ENCODE measurements at places on chromosomes 2 and 18. TPM values are rescaled to one million over a fixed set of nuclear protein-coding genes. Genes with fewer than 3 reads are reported as not detected.

DNA sequence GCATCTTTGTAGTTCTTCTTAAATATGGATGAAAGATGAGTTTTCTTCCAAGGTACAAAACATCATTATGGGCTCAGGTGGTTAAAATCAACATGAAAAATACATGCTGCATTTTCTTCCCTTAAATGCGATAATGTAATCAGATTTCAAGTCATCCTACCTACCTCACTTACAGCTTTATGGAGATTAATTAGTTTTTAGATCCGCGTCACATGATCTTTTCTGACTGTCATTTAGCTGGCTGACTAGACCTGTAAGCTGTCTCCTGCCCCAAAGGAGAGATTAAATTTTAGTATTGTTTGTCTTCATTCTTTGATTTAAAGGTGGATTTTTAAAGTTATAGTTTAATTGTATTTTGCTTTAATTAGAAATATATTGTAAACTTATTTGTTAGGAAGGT lies 678.0 kb upstream of the ZEB2 start:
- no peaks in the 10 kb centered on the region for H3K27me3 ChIP-seq
- DNase-seq, result no peak
- no peaks in the 10 kb centered on the region for H3K4me1 ChIP-seq
- H3K4me3 ChIP-seq, result no peak overlapping the region

DNA sequence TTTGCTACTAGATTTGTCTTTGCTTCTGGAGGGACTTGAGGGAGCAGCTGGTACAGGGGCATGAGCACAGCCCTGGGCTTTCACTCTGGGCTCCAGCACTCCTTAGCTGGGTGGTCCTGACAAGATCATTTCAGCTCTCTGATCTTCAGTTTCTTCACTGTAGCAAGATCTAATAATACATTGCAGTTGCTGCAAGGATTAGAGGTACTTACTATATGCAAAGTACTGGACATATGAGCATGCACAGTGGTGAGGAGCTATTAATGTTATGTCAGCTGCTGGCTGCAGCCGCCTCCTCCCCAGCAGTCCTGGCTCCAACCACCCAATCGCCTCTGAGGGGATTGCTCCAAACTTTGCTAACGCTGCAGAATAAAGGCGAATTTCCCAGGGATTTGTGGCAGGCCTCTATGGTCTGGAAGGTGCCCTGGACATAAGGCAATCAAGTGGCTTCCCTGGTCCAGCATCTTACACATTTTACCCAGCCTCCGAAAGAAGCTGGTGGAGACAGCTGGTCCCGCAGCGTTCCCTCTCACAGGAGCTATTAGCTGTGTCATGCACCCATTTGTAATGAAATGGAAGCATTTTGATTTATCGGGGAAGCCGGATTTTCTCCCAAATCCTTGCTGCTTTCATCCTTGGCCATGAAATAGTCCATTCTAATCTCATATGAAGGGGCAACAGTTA lies 96.7 kb downstream of the RHOB start:
- H3K4me1 ChIP-seq, result peaks cover 15% of the 10 kb centered on the region
- no peaks in the 10 kb centered on the region for H3K36me3 ChIP-seq
- no peaks in the 10 kb centered on the region for H3K27me3 ChIP-seq
- no peak for DNase-seq

- H3K27me3 ChIP-seq, result no peaks in the 10 kb centered on the region
- H3K4me3 ChIP-seq, result no peak overlapping the region
- H3K27ac ChIP-seq, result no peak overlapping the region
- H3K4me1 ChIP-seq, result no peaks in the 10 kb centered on the region
- no peak for DNase-seq
- no peaks in the 10 kb centered on the region for H3K36me3 ChIP-seq
Measured at GRCh38 chr18:56330366-56331110, 307.9 kb downstream of the TXNL1 start.

DNA sequence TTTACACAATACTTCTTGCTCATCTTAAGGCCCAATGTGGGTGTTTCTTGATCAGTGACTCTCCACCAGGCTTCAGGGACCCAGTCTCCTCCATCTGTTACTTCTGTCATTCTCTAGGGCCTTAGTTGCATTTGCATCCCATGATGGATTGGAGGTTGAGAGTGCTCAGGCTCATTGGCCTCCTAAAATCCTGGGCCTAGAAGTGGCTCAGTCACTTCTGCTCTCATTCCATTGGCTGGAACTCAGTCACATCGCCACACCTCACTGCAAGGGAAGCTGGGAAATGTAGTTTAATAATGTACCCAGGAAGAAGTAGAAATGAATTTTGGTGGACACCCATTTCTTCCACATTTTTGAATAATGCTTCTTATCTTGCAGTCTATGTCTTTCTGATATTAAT lies 223.5 kb downstream of the HRH4 start:
- no peak overlapping the region for H3K4me3 ChIP-seq
- no peak overlapping the region for H3K27ac ChIP-seq
- DNase-seq, result no peak
- H3K36me3 ChIP-seq, result no peaks in the 10 kb centered on the region
- no peaks in the 10 kb centered on the region for H3K4me1 ChIP-seq

- no peak overlapping the region for H3K27ac ChIP-seq
- DNase-seq, result peak; percentile 28
- H3K27me3 ChIP-seq, result no peaks in the 10 kb centered on the region
- no peaks in the 10 kb centered on the region for H3K4me1 ChIP-seq
Measured at GRCh38 chr2:204538182-204539018, 6.9 kb upstream of the PARD3B start.

DNA sequence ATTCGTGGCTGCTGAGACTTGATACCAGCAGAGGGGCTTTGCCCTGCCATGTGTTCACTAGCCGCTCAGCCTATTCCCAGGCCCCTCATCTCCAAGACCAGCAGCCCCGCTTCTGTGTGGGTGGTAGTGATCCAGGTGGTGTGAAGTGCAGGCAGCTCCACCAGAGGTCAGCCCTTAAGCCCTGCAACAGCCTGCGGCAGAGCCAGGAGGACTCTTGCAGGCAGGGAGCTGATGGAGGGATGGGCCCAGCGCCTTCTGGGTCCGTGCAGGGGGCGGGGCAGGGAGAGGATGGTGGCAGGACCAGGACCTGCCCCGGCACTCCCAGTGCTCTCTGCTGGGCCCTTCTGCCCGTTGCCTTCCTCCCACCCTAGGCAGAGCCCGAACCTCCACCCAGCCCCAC lies 162.0 kb downstream of the SH3BP4 start:
- H3K4me1 ChIP-seq, result no peaks in the 10 kb centered on the region
- H3K27me3 ChIP-seq, result no peaks in the 10 kb centered on the region
- H3K4me3 ChIP-seq, result no peak overlapping the region
- no peak overlapping the region for H3K27ac ChIP-seq
- H3K36me3 ChIP-seq, result no peaks in the 10 kb centered on the region

GRCh38 chr2:136238286-136239078 lies 120.5 kb upstream of the CXCR4 start:
- no peak overlapping the region for H3K27ac ChIP-seq
- DNase-seq, result no peak
- no peaks in the 10 kb centered on the region for H3K27me3 ChIP-seq

DNA sequence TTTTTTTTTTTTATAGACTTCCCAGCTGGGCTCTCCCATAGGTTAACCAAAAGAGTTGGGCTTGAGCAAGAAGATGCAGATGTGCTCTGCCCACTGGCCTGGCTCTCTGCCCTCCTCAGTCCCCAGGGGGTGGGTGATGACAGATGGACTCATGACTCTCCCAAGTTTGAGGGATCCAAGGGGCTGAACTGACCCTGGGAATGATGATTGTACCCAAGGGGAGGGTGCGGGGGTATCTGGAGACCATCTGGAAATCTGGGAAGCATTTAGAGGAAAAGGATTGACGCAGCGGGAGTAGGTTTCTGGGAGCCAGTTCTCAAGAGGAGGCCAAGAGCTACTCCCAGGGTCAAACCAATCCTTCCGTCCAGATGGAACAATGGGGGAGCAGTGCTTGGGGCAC lies 330.8 kb downstream of the CYP26B1 start:
- DNase-seq, result no peak
- H3K4me1 ChIP-seq, result no peaks in the 10 kb centered on the region
- H3K27ac ChIP-seq, result no peak overlapping the region
- H3K4me3 ChIP-seq, result no peak overlapping the region
- H3K36me3 ChIP-seq, result no peaks in the 10 kb centered on the region

DNA sequence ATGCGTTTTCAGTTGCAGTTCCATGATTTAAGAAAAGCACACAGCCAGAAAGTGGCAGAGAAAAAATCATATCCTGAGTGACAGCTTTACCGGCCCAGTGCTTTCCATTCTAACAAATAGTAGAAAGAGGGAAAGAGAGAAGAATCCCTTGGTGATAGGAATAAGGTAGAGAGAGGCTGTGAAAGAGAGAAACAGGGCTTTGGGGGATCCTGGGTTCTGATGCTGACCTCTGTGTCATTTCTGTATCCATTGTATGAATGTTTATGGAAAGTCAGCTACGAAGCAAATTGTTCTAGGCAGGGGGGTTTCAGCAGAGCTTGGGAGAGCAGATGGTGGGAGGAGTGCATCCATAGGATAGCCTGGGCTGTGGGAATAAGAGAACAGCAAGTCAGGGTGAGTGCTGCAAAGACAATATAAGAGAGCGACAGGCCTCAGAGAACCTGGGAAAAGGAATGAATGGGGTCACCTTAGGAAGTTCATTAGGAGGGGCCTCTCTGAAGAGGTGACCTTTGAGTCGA lies 203.4 kb upstream of the TNP1 start:
- no peak overlapping the region for H3K4me3 ChIP-seq
- H3K27me3 ChIP-seq, result no peaks in the 10 kb centered on the region
- peaks cover 8% of the 10 kb centered on the region for H3K4me1 ChIP-seq
- H3K36me3 ChIP-seq, result no peaks in the 10 kb centered on the region

DNA sequence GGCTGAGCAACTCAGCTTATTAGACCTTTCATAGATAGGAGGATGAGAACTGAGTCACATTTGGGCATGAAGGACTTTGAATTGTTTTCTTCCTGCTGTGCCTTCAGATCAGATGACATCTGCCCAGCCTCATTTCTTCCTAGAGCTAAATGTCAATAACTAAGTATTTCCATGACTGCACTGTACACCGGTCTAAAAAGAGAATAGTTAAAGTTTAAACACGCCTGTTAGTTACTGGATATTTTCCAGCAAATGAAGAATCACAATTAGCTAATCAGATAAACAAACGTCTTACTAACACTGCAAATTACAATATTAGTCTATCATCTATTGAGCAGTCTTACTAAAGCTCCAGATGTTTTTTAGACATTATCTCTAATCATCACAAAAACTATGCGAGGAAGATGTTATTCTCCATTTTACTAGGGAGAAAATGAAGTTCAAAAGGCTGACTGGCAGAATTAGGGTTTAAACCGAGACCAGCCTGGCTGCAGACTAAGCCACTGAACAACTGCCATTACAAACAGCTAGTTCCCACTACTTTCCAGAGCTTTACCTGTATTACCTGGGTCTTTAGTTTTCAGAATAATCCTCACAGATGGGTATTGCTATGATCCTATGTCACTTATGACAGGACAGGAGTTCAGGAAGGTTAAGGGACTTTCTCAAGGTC lies 69.4 kb upstream of the ZNF397 start:
- H3K36me3 ChIP-seq, result no peaks in the 10 kb centered on the region
- peak overlapping the region; percentile 65 for H3K27ac ChIP-seq
- H3K27me3 ChIP-seq, result no peaks in the 10 kb centered on the region
- H3K4me3 ChIP-seq, result no peak overlapping the region

GRCh38 chr2:23587341-23587880 lies 202.4 kb downstream of the KLHL29 start:
- no peaks in the 10 kb centered on the region for H3K36me3 ChIP-seq
- no peak overlapping the region for H3K27ac ChIP-seq
- H3K27me3 ChIP-seq, result no peaks in the 10 kb centered on the region
- no peaks in the 10 kb centered on the region for H3K4me1 ChIP-seq
- H3K4me3 ChIP-seq, result no peak overlapping the region

- no peaks in the 10 kb centered on the region for H3K4me1 ChIP-seq
- no peak overlapping the region for H3K27ac ChIP-seq
Measured at GRCh38 chr2:100380681-100381080, 36.8 kb downstream of the CHST10 start.

DNA sequence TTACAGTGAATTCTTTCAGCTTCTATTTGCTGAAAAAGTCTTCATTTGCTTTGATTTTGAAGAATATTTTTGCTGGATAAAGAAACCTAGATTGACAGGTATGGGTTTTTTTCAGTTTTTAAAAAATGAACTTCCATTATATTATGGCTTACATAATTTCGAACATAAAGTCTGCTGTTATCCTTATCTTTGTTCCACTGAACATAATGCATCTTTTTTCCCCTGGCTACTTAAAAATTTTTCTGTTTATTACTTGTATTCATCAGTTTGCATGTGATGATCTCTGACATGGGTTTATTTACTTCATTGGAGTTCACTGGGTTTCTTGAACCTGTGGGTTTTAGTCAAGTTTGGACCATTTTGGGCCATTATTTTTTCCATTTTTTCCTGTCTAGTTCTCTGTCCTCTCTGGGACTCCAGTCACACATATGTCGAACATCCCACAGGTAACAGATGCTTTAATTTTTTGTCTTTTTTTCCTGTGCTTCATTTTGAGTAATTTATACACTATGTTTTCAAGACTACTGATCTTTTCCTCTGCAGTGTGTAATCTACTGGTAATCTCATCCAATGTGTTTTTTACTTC lies 33.1 kb downstream of the SEC11C start:
- no peak for DNase-seq
- H3K4me3 ChIP-seq, result no peak overlapping the region
- no peak overlapping the region for H3K27ac ChIP-seq
- no peaks in the 10 kb centered on the region for H3K4me1 ChIP-seq
- no peaks in the 10 kb centered on the region for H3K36me3 ChIP-seq

DNA sequence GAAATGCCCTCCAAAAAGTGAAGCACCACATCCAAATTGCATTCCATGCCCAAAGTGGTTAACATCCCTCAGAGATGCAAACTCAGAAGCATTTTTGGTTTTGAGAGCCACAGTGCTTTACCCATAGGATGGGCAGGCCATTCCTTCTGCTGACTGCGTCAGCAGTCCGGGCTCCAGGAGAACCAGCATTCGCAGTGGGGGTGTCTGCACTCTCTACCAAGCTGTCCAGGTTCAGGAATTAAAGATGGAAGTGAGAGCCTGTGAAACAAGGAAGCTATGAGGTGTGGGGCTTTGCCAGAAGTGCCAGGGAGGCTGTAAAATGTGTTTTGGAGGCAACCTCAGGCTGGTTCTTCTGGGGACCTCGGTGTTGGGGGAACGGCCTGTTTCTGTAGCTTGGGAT lies 205.7 kb downstream of the AGAP1 start:
- H3K36me3 ChIP-seq, result no peaks in the 10 kb centered on the region
- no peak overlapping the region for H3K4me3 ChIP-seq
- no peaks in the 10 kb centered on the region for H3K4me1 ChIP-seq
- H3K27me3 ChIP-seq, result no peaks in the 10 kb centered on the region
- H3K27ac ChIP-seq, result no peak overlapping the region

DNA sequence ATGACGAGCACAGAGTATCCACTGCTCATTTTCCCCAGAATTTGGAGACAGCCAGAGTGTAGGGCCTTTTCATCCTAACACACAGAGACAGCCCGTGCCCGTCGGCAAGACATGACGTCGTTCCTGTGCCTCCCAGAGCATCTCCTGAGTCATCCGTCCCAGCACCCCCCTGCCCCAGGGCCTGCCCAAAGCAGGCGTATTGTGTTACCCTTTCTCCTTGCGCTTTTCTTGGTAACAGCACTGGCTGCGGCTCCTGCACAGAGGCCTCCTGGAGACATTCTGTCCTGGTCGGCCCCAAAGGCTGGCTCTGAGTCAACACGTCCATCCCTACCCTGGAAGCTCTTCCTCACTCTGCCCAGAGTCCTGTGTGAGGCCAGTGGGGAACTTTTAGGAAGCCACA lies 217.1 kb downstream of the KLHL29 start:
- H3K4me1 ChIP-seq, result no peaks in the 10 kb centered on the region
- no peak overlapping the region for H3K4me3 ChIP-seq
- H3K36me3 ChIP-seq, result no peaks in the 10 kb centered on the region
- H3K27ac ChIP-seq, result peak overlapping the region; percentile 68
- peak; percentile 63 for DNase-seq

C18orf54 gene
- 1.1 TPM for polyA plus RNA-seq

OR6B2 gene
- polyA plus RNA-seq, result not detected

PSMA8 gene
- polyA plus RNA-seq, result 0.15 TPM

MAP4K4 gene
- 60.6 TPM for polyA plus RNA-seq

MREG gene
- polyA plus RNA-seq, result 5.6 TPM

VAMP5 gene
- 36.1 TPM for polyA plus RNA-seq

DCC gene
- 1.0 TPM for polyA plus RNA-seq

SAP130 gene
- 18.4 TPM for polyA plus RNA-seq
